ENCODE measurements at places on chromosomes 2 and 18. TPM values are rescaled to one million over a fixed set of nuclear protein-coding genes. Genes with fewer than 3 reads are reported as not detected.

SCG2 gene
- not detected for total RNA-seq

ACAA2 gene
- 48.6 TPM for total RNA-seq

ADD2 gene
- total RNA-seq = 2.2 TPM

AQP12A gene
- not detected for total RNA-seq

DNA sequence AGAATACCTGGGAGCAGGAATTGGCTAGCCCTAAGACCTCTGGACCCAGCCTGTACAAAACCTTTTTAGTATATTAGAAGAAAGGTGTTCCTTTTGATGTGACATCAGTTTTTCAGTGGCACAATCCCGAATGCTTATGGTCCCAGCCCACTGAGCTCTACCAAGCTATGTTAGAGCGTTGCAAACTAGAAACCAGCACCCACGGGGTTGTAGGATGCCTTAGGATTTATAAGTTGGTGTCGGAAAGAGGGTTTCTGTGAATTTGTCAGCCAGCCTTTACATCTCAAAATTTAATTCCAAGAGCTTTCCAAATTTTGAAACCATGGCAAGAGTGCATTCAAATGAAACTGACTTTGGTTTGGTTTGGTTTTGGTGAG lies 499 bp upstream of the LMAN1 start:
- H3K27me3 ChIP-seq = no peaks in the 10 kb centered on the region
- H3K4me3 ChIP-seq = peak overlapping the region; percentile 83
- peak overlapping the region; percentile 93 for H3K27ac ChIP-seq
- peaks cover 6% of the 10 kb centered on the region for H3K4me1 ChIP-seq
- no peaks in the 10 kb centered on the region for H3K36me3 ChIP-seq

- H3K27ac ChIP-seq = no peak overlapping the region
- DNase-seq = no peak
- no peak overlapping the region for H3K4me3 ChIP-seq
- no peaks in the 10 kb centered on the region for H3K27me3 ChIP-seq
- H3K36me3 ChIP-seq = no peaks in the 10 kb centered on the region
Measured at GRCh38 chr2:48711343-48711742, 44.2 kb downstream of the LHCGR start.

GRCh38 chr2:21358976-21359375 lies 235.2 kb downstream of the TDRD15 start:
- H3K27me3 ChIP-seq = no peaks in the 10 kb centered on the region
- H3K36me3 ChIP-seq = no peaks in the 10 kb centered on the region
- H3K4me3 ChIP-seq = no peak overlapping the region
- DNase-seq = no peak
- no peaks in the 10 kb centered on the region for H3K4me1 ChIP-seq
- H3K27ac ChIP-seq = no peak overlapping the region
